CD4-positive, alpha-beta T cell (primary cell): ENCODE measurements at places on chromosomes 11 and 22. TPM values are rescaled to one million over a fixed set of nuclear protein-coding genes. Genes with fewer than 3 reads are reported as not detected.

The C1QTNF4 gene
- total RNA-seq: 0.41 TPM

The OR2AG1 gene
- not detected for total RNA-seq

- DNase-seq: no peak
These were observed 28.9 kb upstream of the TMEM86A start for GRCh38 chr11:18669711-18670110.

DNA sequence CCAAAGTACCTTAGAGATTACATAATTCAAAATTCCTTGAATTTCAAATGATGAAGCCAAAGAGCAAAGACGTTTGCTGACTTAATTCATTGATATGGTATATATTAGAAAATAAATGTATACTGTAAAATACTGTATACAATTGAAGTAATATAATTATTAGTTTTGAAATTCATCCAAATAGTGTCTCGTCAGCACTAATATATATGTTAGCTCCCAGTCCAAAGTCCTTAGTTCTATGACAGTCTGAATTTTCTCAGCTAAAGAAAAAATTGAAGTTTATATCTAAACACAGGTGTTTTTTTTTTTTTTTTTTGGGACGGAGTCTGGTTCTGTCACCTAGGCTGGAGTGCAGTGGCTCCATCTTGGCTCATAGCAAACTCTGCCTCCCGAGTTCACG is 431.3 kb downstream of the CNTN5 start:
- no peak for DNase-seq

The BIK gene
- total RNA-seq: 2.1 TPM

- no peak for DNase-seq
These were observed 489.6 kb downstream of the MN1 start for GRCh38 chr22:27311698-27312550.

The YAP1 gene
- 0.06 TPM for total RNA-seq

- peak; percentile 70 for DNase-seq
These were observed 14.1 kb upstream of the IL2RB start for GRCh38 chr22:37163575-37164504.

GRCh38 chr11:115126515-115127208 is 377.6 kb downstream of the CADM1 start:
- no peak for DNase-seq

The FGF4 gene
- total RNA-seq: not detected

The HMGXB4 gene
- 44.1 TPM for total RNA-seq

The PRRG4 gene
- total RNA-seq: 0.05 TPM

GRCh38 chr11:131980199-131980598 is 609.8 kb downstream of the NTM start:
- DNase-seq: no peak

DNA sequence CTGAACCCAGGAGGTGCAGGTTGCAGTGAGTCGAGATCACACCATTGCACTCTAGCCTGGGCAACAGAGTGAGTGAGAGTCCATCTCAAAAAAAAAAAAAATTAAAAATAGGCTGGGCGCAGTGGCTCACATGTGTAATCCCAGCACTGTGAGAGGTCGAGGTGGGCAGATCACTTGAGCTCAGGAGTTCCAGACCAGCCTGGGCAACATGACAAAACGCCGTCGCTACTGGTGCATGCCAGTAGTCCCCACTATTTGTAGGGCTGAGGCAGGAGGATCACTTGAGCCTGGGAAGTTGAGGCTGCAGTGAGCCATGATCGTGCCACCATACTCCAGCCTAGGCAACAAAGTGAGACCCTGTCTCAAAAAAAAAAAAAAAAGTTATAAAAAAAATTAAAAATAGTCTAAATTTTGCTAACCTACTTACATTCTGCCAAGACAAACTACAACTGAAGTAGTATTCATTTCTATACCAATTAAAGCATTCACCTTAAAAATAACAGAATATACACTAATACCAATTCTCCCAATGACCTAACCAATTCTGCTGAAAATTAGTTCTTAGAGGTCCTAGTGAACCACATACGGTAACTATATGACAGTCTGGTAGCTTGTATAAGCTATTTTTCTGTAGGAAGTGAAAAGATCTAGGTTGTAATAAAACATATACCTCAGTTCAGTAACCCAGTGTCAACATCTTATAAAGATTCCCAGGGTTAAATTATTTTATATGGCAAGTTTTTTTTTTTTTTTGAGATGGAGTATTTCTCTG is 7.1 kb downstream of the DDX6 start:
- no peak for DNase-seq

- no peak for DNase-seq
These were observed 25.1 kb upstream of the LDLRAD3 start for GRCh38 chr11:35918716-35919115.

- no peak for DNase-seq
These were observed 2.2 kb downstream of the CRYAB start for GRCh38 chr11:111909378-111909777.

GRCh38 chr11:96267001-96267495 is 75.9 kb downstream of the MAML2 start:
- no peak for DNase-seq

The ZNRD2 gene
- total RNA-seq: 38.7 TPM

- no peak for DNase-seq
These were observed 64.6 kb downstream of the GDPD4 start for GRCh38 chr11:77236901-77237300.

DNA sequence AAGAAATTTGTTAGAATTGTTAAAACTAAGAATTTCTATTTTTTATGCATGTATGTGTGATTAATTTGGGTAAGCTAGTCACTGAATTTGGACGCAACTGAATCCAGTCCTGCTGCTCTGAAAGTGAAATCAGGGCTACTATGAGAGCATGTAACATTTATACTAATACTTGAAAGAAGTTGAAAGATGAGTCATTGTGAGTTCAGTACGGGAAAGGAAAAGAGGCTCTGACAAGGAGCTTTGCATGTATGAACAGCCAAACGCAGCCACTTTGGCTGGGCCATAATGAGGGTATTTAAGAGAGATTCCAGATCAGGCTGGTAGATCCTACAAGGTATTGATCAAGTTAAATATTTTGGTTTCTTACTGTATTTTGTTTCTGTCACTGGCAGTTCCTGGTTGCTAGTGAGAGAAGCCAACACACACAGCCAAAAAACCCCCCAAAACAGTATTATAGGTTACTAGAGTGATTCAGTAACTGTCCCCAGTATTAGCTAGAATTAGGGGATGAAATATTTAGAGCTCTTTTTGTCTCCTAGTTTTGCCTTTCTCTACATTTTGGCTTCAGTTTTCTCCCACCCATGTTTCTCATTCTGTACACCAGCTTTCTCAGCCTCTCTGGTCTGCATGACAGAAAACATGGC is 14.1 kb downstream of the AASDHPPT start:
- no peak for DNase-seq

- DNase-seq: no peak
These were observed 36.1 kb downstream of the ARHGEF12 start for GRCh38 chr11:120372296-120372695.

The OR51B2 gene
- total RNA-seq: not detected

DNA sequence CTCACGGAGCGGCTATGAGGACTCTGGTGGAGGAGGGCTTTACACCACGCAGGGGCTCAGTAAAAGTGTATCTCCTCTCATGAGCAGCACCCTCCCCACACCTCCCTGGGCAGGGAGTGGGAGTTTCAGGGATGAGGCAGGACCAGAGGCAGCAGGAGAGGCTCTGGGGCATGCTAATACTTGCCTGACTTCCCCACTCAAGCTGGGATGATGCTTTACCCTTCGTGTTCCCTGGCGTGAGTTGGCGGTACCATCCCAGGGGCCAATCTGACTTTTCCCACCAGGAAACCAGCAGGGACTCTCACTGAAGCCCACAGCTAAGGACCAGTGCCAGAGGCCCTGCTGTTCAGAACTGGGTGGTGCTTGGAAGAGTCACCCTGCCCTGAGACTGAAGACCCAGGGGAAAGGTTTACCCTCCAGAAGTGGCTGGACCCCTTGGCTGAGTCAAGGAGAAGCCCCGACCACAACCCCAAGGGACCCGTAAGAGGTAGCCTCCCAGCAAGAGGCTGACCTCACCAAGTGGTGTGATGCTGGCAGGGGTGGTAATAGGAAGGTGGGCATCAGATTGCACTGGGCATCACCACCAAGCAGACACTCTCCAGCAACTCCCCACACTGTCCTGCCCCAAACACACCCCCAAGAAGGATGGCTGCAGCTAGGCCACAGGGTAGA is 65.6 kb downstream of the THAP12 start:
- no peak for DNase-seq

The KCNJ4 gene
- not detected for total RNA-seq

The OR4A16 gene
- not detected for total RNA-seq

DNA sequence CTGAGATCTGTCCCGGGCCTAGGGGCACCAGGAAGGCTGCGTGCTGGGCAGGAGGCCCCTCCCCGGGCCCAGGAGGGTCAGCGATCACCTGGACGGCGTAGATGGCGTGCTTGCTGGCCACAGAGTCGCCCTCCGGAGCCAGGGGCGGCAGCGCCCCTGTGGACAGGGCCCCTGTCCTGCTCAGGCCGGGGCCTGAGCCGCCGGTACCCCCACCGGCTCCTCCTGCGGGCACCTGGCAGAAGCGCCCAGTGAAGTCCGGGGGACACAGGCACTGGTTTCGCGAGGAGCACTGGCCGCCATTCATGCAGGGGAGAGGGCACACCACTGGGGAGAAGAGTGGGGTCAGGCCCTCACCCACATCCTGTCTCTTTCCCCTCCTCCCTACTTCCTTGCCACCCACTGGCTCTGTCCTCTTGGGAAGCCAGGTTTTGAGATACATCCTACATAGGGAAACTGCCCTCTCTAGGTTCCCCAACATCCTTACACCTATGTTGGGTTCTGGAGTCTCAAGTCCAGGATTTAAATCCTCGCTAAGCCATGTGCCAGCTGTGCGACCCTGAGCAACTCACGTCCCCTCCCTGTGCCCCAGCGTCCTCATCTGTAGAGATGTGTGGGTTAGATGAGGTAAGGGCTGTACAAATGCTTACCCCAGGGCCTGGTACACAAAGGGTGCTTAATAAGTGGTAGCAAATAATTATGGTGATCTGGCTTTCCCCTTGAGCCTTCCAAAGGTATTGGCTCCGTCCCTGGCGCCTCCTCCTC is 3.9 kb downstream of the LTBP3 start:
- DNase-seq: no peak

GRCh38 chr11:18171377-18172000 is 1.1 kb upstream of the MRGPRX4 start:
- DNase-seq: no peak

The MN1 gene
- 0.27 TPM for total RNA-seq

DNA sequence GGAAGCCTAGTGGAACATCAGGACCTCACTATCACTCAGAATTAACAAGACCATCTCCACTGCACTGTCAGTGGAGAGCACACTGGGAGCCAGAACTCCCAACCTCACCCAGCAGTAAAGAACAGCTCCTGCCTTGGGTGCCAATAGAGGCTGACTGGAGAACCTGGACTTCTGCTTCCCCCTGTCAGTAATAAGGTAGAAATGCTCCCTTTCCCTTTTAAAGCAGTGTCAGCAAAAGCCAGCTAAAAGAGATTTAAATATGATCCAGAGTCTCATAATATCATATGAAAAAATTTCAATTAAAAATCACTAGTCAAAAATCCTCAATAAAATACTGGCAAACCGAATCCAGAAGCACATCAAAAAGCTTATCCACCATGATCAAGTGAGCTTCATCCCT is 82.8 kb downstream of the SPATA19 start:
- no peak for DNase-seq

The HPS4 gene
- total RNA-seq: 67.0 TPM

DNA sequence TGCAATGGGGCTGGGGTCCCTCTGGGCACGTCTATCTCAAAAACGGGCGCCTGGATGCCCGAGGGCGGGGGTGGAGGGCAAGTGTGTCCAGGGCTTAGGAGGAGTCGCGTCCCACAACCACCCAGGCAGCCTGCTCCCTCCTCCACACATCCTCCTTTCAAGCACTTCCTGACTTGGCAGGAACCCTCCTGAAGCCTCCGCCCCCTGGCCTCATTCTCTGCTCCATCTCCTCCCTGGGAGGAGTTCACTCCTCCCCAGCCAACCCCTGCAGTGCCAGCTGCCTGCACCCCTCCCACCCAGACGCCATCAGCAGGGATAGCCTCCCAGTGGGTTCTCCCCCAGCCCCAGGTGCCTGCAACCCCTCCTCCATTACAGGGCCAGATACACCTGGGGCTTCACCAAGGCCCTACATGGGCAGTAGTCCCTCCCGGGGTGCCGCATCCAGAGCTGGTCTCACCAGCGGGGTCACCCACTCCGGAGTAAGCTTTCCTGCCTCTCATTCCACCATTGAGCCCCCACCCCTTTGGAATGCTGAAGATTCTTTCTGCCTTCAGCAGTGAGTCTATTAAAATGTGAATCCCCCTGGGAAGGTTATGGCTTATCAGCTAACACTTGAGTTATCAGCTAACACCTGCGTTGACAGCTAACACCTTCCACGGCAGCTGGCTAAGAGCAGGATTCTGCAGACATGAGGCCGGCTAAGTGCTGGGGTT is 24.4 kb downstream of the RTN4R start:
- peak; percentile 44 for DNase-seq

The ADAMTS8 gene
- not detected for total RNA-seq

The C11orf65 gene
- 0.30 TPM for total RNA-seq

The THRSP gene
- not detected for total RNA-seq

- no peak for DNase-seq
These were observed 239.3 kb downstream of the GRIK4 start for GRCh38 chr11:120750647-120751549.

DNA sequence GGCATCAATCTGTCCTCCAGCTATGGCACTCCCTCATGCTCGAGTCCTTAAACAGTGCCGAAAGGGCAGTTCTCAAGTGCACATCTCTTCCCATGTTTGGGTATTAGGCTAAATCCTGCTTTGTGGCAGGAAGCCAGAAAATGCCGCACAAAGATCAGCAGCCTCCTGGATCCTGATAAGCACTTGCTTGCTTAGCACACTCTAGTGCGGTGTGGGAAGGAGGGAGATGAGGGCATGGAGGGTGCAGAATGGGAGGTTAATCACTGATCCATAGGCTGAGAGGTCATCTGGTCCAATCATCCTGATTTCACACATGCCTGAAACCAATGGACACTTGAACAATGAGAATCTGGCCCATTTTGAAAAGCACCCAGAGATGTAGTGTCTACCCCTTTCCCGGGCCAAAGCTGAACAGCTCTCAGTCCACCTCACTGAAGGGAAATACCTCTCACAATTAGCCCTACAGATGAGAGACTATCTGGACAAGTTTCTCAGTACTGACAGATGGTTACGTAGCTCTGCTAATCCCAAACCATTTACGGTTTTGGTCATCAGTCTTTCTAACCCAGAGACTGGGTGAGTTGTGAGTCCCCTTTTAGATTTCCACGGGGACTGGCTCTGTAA is 29.8 kb upstream of the CHRM4 start:
- no peak for DNase-seq

DNA sequence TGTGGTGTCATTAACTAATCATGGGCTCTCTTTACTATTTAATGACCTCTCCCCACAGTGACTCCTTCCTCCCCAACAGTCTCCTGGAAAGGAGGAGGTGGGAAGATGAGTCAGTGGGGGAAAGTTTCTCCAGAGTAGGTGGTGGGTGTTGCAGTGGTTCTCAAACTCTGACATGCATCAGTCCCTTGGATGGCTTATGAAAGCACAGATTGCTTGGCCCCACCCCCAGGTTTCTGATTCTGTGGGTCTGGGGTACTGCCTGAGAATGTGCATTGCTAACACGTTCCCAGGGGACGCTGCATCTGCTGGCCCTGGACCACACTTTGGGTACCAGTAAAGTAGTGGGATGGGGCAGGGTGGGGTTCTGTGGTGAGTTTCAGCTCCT is 9.8 kb downstream of the CD82 start:
- no peak for DNase-seq

- no peak for DNase-seq
These were observed 429 bp downstream of the SLC39A13 start for GRCh38 chr11:47408598-47409439.

The CCDC81 gene
- total RNA-seq: 0.27 TPM
